ENCODE measurements at places on chromosomes 6 and 20.

DNA sequence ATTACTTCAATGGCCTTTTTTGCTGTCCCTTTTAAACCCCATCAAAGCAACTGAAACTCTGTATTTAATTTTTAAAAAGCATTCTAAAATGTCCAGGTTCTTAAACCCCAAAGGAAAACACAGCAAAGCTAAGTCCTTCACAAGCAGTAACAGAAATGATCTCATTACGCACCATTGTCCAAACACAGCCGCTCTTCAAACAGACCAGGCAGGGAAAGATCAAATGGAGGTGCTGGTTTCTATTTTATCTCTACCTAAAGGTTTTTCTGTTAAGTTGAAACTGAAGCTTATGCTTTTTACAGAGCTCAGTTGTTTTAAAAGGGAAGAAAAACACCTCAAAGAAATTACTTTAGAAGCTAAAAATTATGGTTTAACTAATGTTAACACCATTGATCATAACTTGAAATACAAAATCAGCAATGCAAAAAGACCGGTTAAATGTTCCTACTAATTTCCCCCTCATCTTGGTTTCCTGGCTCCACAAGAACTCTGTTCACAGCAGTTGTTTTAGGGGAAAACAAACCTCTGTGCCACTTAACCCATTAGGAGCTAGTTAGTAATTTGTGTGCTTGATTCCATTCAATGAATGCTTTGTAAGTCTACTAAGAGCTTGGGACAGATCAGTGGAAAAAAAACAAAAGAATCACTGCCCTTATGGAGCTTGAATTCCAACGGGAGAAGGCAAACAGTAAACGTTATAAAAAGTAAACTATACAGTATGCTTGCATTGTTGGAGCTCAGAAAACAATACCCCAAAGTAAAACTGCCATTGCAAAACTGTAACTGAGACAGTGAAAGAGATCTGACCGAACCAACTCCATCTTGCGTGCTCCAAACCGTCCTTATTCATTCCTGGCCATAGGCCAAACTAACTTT is 87.4 kb downstream of the CD24 start:
- no peak for DNase-seq

DNA sequence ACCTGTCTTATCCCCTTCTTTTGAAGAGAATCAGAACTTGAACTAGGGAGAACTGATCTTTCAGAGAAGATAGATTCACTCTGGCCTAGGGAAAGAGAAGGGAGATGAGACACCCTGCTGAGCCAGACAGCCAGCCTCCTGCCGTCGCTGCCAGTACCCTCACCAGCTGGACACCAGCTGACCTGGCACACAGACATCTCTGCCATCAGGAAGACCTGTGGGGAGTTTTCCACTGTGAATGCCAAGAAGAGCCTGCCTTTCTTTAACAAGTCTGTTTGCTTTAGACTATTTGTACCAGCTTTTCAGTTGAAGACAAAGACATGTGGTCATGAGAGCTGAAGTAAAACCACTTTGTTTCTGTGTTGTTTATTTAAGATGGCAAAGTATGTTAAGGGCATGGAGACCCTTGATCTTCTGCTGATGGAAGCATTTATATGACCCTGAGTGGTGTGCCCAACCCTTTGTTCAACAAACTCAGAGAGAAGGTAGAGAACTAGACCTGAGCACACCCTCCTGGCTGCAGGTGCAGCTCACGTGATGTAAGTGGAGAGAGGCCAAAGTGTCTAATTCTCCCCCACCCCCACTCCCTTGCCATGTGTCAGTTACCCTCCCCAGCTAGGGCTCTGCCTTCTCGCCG is 82.3 kb upstream of the SLC24A3 start:
- DNase-seq: no peak

DNA sequence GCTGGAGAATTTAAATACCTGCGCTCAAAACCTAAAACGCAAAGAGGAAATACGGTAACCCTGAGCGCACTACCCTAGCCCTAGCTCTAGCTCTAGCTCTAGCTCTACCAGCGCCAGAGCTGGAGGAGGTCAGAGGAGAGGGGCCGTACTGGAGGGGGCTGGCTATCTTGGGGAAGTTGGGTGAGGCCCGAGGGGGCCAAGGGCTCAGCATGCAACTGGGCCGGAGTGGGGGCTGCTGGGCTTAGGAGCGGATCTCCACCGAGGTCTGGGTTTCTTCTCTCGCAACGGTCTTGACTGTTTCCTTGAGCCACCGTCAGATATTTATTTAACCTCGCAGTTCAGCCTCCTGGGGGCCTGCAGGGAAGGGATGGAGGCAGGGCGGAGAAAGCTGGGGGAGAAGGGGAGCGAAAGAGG is 91.0 kb downstream of the NCR2 start:
- no peak for DNase-seq

DNA sequence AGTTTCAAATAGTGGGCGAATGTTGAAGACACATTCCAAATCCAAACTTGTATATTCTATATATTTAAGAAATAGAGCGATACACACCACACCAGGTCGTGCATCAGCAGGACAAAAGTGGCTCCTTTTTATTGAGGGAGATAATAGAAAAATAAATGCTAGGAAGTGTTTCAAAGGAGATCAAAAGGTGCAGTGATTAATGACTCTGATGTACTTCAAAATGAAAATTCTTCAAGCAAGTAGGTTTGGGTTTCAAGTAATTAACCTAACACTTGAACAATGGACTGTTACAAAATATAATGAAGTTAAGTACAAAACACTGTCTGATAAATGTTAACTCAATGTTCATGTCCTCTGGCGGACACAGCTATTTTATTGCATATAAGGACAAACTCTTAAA is 185.9 kb downstream of the BTBD9 start:
- no peak for DNase-seq

GRCh38 chr20:1121429-1121828 is 3.0 kb downstream of the PSMF1 start:
- DNase-seq: no peak

GRCh38 chr6:37149745-37150144 is 20.2 kb upstream of the PIM1 start:
- no peak for DNase-seq

- DNase-seq: no peak
Measured at GRCh38 chr20:10398834-10399369, 35.1 kb downstream of the MKKS start.

- no peak for DNase-seq
Measured at GRCh38 chr20:48970681-48971365, 49.3 kb downstream of the ARFGEF2 start.

- DNase-seq: no peak
Measured at GRCh38 chr20:63072991-63073737, 66.4 kb upstream of the BHLHE23 start.

DNA sequence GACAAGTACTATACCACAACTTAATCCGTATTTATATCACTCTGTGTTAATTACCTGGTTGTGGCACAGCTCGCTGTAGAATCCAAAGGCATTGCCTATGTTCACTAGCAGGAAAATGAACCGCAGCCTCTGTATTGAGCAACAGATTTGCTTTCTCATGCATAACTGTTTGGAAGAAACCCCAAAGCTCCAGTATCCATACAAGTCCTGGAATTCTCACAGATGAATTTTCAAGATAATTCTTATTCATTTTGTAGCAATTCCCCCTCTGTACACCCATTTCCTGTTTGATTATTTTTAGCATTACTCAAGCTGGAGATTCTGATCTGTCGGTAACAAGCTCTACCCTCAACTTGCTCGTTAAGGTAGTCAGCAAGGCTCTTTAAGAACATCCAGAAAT is 63.5 kb downstream of the STMND1 start:
- DNase-seq: no peak

DNA sequence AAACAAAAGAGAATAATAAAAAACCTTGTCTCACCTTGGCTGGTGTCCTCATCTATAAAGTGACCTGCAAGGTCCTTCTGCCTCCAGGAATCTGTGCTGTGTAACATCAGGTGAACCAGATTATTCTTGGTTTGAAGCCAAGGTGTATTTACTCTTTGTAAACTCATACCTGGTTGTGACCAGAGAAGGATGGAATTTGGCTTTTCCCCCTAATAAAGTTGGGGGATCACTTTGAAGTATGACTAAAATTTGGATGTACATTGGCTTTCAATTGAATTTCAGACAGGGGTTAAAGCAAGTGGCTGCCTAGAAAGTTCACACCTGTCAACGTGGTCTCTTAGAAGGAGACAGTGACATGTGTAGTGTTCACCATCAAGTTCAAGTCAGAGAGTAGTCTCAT is 100.1 kb downstream of the SCP2D1 start:
- no peak for DNase-seq

GRCh38 chr20:23136893-23137745 is 51.0 kb upstream of the CD93 start:
- DNase-seq: no peak

DNA sequence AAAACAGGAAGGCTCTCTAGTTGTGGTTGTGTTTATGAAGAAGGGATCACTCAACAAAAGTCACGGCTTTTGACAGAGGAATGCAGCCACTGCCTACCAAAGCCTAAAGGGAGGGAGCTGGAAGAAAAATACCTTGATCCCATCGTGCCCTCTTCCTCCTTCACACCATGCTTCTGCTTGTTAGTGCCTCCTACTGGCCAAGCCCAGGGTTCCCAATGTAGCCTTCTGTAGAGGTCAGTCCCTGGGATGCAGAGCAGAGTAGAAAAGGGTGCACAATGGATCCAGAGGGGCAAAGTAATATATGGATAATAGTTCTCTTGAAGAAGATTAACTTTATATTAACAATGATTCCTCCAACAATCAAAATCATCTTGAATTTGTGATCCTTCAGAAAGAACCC is 293.5 kb upstream of the FERMT1 start:
- no peak for DNase-seq

DNA sequence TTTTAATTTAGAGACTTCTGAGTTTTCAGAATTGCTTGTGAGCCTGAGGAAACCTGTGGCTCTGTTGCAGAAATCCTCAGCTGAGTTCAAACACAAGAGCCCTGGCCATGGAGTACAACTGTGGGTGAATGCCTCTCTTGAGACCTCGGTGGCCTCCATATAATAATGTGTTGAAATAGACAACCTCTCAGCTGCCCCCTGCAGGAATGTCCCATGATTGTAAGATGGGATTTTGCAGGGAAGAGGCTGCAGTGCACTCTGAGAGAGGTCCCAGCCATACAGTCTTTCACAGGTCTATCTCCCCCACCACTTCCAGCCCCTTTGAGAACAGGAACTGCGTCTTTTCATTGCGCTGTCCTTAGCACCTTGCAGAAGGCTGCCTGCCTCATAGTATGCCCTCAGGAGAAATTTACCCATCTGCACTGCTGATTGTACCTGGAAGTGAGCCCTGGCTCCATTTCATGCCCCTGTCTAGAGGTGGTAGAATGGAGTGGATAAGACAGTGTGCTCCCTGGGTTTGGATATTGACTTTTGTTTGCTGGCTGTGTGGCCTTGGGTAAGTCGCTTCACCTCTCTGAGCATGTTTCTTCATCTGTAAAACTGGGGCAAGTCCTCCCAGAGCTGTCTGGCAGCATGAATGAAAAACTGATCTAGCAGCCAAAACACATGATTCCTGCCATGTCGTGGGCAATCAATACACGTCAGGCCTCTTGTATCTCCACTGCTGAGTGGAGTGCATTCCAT is 16.8 kb upstream of the CDH22 start:
- no peak for DNase-seq

- no peak for DNase-seq
Measured at GRCh38 chr6:39882531-39882899, 51.7 kb downstream of the MOCS1 start.

DNA sequence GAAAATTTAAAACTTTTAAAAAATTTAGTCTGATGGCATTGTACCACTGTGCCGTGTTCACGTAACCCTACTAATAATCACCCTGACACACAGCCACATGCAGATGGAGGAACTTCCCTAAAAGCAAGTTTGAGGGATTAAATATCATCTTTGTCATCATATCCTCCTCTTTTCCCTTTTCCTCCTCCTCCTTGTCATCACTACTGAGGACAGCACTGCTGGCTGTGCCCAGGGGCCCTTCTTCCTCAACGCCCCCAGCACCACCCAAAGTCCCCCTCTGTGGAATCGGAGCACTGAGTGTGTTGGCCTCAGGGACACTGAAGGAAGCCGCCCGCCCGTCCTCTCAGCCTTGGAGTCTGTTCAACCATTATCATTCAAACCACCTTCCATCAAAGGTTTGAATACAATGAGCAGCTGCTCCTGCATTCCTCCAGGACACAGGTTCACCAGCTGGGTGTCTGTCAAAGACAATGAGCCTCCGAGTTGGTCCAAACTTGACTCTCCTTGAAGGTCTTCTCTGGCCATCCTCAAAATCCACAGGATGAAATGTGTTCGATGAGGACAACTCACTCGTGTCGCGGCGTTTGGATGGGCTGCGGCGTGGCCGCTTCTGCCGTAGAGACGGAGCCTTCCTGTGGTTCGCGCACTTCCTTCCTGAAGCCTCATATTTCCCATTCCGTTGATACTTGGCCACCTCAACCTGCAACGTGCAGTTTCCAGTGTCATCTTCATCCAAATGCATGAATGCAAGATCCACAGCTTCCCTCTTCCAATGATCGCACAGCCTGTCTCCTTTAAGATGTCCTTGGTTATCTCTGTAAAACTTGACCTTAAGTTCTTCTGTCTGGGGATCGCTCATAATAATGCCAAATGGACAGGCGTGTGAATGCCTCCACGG is 23.3 kb downstream of the NQO2 start:
- DNase-seq: no peak

GRCh38 chr6:114144887-114145851 is 174.2 kb upstream of the HDAC2 start:
- DNase-seq: no peak

- no peak for DNase-seq
Measured at GRCh38 chr6:62371453-62372210, 85.6 kb upstream of the KHDRBS2 start.

- no peak for DNase-seq
Measured at GRCh38 chr6:149905371-149905910, 7.5 kb upstream of the RAET1E start.

GRCh38 chr20:8399947-8400346 is 267.9 kb downstream of the PLCB1 start:
- no peak for DNase-seq

DNA sequence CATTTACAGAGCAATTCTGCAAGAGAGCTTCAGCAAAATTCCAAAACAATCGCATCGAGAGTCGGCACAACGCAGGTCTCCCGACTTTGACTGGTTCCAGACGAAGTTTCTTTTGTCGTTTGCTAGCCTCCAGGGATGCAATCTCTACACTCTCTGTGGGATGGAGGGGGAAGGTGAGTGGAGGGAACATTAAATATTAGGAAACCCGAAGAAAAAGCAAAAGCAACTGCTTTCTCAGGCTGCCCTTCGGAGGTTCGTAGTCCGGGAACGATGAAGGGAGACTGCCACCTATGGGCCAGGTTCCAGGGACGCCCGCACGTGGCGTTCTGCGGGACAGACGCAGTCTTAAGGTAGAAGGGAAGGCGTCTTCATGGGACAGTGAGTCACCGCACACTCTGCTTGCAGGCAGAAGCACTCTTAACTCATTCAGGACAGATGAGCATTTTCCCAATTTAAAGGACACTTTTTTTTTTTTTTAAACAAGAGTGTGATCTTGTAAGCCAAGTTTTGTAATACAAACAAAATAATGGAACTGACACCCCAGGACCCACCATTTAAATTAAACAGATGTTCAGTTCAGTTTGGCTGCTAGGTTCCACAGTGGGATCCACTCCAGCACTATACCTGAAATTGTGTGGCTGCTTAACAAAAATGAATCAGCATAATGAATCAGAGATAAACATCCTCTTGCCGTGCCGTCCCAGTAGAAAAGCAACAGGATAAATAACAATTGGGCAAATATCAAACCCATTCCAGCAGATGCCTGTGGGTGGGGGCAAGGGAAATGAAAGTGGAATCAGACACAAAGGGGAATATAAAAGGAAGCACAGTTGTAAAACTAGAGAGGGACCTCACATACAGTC is 65.8 kb upstream of the ARMC2 start:
- DNase-seq: peak; percentile 68

All from stimulated activated CD4-positive, alpha-beta T cell treated with anti-CD3 and anti-CD28 coated beads, Interleukin-15, amount 100 ng/mL, for 48 hours (primary cell).